ENCODE measurements at places on chromosomes 5 and 9.
A peak's percentile ranks its signal among the peaks of the same experiment; 100 is the strongest.

DNA sequence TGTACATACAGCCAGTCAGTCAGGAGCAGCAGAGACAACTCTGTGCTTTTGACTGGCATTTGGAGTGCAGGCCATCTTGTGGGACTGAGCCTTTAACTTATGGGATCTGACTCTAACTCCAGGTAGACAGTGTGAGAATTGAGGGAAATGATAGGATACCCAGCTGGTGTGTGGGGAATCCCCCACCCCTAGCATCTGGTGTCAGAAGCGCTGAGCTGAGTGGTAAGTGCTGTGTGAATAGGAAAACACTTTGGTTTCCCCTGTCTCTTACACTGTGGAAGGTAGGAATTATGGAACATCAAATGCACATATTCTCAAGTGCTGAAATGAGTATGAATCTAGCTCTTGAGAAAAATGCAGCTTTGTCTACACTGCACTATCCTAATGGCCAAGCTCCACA is 43.9 kb downstream of the CCDC125 start:
- DNase-seq = no peak

DNA sequence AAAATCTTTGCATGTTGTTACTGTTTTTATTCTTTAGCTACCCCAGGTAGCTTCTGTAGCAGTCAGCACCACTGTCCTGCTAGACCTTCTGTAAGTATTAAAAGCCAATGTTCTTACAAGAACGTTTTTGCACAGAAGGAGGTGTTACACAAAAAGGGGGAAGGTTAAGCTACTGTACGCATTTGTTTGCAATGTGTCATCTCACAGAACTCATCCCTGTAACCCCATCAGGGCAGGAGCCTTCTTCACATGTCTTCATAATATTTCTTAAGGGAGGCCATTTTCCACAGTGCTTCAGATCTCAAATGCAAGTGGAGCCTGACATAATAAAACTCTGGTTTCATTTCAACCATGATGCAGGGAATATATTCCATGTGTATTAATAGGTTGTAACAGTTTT is 67.9 kb downstream of the OSMR start:
- no peak for DNase-seq

DNA sequence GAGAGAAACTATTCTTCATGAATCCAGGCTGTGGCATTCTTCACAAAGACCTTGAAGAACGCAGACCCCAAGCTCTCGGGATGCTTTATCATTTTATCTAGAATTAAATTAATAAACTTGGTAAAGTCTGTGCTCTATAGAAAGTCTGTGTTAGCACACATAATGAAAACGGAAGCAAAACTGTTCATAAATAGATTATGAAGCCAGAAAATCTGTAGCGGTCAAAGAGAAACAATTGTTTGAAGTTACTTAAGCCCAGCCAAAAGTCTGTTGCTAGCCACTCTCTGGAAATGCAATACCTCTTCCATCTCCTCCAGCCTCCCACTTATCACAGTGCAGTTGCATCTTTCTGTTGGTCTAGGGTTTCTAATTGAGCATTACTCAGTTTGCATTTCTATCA is 375.9 kb downstream of the KIF4B start:
- DNase-seq = no peak

DNA sequence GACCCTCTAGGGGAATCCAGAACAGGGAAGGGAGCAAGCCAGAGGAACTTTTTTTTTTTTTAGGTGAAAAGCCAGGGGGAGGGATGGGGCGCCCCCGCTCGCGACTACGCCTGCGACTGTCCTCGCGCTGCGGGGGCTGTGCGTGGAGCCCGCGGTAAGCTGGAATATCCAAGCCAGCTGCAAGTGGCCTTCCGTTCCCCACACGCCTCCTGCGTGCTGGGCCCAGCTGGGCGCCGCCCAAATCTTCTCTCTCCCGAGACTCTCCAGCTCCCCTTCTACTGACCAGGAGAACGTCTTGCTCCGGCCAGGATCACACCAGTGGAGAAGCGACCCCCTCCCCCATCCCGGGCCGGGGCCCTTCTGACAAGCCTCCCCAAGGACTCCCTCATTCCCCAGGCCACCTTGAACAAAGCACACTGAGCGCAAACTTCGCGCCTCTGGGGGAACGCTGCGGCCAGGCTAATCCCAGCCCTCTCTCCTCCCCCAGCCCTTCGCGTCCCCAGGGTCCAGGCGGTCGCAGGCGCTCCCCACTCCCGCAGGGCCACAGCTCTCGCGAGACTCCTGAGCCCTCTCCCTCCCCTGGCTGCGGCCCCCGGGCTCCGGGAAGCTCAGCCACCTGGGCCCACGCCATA is 6.6 kb downstream of the BARX1 start:
- no peak for DNase-seq

GRCh38 chr5:80246995-80247729 is 8.7 kb downstream of the SERINC5 start:
- peak; percentile 89 for DNase-seq

GRCh38 chr9:124306098-124306735 is 48.5 kb downstream of the NEK6 start:
- DNase-seq = peak; percentile 57

Measured in Panc1 (cell line).